Stimulated activated CD8-positive, alpha-beta memory T cell treated with anti-CD3 and anti-CD28 coated beads, Interleukin-7, amount 100 ng/mL, for 4 hours (primary cell): ENCODE measurements at places on chromosomes 4 and X.

- DNase-seq: no peak
Observed at GRCh38 chr4:25970226-25970675, 56.2 kb downstream of the SMIM20 start.

DNA sequence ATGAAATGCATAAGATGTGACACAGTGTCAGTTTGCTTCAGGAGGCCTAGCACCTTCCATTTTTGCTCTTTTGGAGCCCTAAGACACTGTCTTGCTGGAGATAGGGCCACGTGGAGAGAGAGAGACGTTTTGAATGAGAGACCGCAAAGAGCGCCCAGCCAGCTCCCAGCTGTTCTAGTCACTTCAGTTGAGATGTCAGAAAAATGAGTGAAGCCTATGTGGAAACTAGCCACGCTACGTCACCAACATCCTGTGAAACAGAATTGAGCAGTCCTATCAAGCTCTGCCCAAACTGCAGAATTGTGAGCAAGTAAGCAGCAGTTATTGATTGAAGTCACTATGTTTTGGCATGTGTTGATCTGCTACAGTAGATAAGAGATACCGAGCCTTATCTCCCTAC, 13.1 kb downstream of the GPR82 start:
- peak; percentile 10 for DNase-seq

GRCh38 chr4:154183264-154183663, 308.3 kb downstream of the DCHS2 start:
- no peak for DNase-seq

GRCh38 chr4:185005219-185005819, 13.0 kb upstream of the HELT start:
- peak; percentile 62 for DNase-seq
